ENCODE measurements at places on chromosomes 1 and 21.

DNA sequence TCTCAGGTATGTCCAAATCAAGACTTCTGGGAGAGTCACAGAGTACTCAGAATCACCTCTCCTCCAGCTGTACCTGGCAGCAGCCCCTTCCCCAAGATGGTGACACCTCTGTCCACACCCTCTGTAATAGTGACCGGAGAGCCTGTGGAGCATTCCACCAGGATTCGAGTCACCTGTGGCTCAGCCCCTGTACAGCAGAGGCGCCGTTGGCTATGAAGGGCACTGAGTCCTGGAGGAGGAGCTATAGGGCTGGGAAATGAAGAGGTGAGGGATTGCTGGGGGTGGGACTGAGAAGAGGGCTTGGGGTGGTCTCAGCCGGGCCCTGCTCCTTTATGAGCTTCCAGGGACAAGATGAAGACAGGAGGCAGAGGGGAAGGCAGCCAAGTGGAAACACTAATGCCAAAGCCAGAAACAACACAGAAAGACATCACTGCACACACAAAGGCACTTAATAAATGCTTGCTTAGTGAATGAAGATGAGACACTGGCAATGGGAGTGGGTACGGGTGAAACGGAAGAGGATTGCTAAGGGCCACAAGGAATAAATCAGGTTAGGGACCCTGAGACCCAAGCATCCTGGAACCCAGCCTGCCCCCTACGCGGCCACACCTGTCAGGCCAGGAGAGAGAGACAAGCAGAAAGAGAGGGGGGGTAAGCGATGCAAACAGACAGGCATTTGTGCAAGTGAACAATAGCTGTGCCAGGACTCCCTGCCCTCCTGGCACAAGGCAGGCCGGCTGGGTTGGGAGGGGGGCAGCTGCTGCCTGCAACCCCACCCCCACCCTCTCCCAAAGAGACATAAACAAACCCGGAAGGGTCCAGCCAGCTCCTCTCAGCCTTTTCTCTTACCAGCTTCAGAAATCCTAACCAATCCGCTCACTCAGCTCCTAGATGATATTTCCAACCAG, 3.9 kb downstream of the ARHGEF2 start:
- no peak for DNase-seq

DNA sequence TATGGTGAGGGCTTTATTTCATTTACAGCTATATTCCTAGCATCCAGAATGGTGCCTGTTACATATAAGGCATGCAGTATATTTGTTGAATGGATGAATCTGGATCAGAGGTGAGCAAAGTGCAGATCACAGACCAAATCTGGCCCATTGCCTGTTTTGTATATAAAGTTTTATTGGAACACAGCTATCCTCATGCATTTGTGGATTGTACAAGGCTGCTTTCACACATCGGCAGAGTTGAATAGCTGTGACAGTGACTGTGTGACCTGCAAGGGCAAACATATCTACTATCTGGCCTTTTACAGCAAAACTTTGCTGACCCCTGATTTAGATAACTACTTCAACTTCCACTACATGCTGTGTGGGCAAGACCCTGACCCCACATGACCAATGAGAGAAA, 54.0 kb upstream of the MRPS6 start:
- DNase-seq = no peak

DNA sequence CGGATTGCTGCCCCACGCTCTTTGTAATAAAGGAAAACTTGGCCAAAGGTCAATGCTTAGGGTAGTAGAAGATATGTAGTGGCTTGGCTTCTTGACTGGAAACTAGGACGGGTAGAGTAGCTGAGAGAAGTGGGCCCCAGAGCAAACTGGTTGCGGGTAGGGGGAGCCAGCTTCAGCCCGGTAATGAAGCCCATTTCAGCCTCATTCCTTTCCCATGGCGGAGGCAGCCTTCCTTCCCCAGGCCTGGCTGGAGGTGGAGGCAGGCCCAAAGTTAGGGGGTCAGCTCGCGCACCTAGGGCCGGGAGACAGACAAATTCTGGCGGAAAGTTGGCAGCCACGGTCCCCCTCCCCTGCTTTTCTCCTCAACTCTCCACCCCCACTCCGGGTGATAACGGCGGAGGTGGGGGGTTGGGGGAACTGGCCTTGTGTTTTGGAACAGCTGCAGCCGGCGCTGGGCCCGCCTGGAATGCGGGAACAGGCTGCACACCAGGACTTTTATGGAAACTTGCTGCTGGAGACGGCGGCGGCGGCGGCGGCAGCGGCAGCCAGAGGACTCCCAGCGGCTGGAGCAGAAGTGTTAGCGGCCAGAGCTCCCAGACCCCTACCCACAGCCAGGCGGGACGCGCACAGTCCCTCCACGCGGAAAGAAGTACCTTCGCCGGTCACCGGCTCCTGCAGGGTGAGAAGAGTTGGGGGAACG, at the start of gene NEXN:
NEXN (plus strand) TSS at position 544 of the 700 bp plus-strand sequence. CDS start 27,483 bp downstream, outside the sequence.
- no peak for DNase-seq

- no peak for DNase-seq
Observed at GRCh38 chr1:91278754-91279153, 125.9 kb downstream of the HFM1 start.

DNA sequence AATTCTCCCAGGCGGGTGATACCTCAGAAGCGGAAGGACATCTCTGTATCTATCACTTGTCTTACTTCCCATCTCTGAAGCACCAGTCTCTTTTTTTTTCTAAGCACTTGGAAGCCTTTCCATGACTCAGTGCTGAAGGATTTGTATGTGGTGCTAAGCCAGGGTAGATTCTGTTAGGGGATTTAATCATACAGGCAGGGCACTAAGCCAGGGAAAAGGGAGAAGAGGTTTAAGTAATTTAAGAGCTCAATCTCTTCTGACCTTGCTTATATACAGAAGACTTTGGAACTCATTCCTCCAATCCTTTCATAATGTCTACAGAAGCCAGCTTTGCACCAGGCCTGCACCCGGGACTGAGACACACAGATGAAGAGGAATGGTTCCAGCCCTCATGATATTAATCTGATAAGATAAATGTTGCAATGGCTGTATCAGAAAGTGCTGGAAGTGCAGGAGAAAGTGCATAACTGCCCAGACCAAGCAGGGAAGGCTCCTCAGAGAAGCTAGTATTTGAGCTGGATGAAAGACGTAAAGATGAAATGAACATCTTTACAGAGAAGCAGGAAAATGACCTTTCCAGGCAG, 11.0 kb downstream of the FAM163A start:
- no peak for DNase-seq

DNA sequence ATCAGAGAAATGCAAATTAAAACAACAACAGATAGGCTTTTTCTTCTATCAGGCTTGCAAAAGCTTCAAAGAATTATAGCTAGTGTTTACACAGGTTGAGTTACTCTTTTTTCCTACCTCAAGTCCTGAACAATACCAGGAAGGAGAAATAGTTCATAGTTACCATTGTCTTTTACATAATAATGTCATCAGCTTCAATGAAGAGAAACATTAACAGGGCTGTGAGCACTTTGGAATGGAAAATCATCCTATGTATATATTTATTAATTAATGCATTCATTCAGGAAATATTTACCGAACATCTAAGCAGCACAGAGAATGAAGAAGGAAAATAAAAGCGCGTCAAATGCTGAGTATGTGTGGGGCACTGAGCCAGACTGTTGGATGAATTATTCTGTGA, 197.3 kb downstream of the ZBTB18 start:
- DNase-seq = no peak

DNA sequence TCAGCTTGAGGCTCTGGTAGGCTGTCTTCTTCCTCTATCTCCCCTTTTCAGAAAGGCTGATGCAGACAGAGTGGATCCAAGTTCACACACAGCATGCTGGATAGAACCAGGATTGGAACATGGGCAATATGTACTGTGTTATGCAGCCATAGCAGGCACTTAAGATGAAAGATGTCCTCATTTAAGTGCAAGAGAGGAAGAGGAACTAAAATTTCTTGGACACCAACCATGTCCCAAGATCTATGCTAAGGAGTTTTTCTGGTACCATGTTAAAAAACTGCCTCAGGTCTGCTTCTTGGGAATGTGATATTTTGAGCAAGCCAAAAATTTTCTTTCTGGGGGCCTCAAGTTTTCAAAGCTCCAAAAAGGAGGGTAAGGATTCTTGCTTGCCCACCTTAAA, 1.2 kb downstream of the SDHB start:
- DNase-seq = no peak

DNA sequence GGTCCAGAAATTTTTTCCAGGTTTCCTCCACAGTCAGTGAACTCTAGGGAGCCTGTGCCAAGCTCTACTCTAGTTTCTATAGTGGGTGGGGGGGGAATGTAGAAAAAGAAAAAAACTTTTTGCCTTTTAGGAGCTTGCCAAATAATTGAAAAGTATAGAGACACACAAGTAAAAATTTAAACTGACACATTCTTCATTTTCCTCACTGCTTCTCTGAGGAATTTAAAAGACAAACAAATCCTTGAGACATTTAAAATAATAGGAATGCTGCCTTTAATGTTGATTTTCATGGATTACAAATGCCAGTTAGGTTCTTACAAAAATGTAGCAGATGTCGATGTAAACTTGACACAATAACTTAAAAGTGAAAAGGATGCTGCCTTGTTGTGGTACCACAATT, 241.9 kb downstream of the DNM3 start:
- no peak for DNase-seq

GRCh38 chr1:53625049-53625448, 113.9 kb downstream of the GLIS1 start:
- DNase-seq = no peak

- no peak for DNase-seq
Observed at GRCh38 chr1:211968200-211968834, 67.0 kb downstream of the INTS7 start.

- DNase-seq = no peak
Observed at GRCh38 chr1:183543619-183544204, 46.5 kb downstream of the NCF2 start.

DNA sequence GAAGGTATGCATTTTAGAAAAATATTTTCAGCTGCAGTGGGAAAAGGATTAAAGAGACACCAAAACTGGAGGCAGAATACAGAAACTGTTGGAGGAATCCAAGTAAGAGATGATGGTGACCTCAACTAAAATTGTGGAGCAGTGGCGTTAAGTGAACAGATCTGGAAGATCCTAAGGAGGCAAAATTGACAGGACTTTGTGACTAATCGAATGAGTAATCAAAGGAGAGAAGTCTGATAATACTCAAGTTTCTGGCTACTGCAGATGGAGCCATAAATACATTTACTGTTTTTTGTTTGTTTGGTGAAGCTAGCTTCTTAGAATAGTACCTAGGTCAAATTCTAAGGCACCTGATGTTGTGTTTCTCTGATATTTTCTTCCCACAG, 3.1 kb downstream of the CTBS start:
- no peak for DNase-seq

GRCh38 chr1:63261736-63262458, 60.5 kb upstream of the FOXD3 start:
- no peak for DNase-seq

DNA sequence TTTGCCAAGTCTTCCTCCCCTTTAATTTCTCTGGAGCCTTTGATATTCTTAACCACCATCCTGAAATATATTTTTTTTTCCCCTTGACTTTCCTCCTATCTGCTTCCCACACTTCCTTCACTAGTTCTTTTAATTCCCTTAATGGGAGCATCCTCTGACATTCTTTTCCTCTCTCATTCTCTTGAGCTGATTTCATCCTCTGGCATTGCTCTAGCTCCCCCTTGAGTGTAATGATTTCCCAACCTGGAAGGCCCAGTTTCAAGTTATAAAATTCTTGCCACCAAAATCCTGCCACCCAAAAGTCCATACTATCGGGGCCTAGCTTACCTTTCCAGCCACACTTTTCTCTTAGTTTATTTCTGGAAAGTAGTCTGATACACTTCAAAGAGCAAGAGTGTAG, 39.5 kb upstream of the UBE2U start:
- DNase-seq = no peak

DNA sequence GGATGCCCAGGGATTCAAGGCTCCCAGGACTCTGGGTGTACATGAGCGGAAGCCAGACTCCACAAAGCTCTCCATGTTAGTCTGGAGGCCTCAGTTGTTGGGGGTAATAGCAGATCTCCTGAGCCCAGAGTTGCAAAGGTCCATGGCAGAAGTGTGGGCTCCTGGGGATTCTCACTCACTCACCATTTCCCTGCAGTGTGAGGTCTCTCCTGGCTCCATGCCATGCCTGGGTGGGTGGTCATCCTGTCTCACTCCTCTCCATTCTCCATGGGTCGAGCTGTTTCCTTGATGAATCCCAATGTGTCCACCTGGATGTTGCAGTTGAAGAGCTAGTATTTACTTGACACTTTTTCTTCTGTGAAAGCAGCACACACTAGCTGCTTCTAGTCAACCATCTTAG, 156.8 kb upstream of the LRRC7 start:
- DNase-seq = no peak

- DNase-seq = no peak
Observed at GRCh38 chr21:38925923-38926322, 120.2 kb downstream of the ETS2 start.

DNA sequence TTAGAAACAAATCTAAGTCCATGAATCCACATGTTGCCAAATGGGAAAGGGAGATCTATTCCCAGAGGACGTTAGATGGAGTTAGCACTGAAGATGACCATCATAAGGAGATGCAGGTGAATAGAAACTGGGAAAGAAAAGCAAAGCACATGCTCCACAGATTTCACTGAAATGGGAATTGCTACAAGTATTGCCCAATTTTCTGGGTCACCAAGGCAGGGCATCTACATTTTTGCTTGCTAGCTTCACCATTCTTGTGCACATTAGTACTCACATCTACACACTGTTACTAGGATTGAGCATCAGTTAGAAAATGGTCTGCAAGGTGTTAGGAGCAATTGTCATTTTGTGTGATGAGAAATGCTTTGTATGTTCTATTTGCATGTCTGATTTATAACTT, 99.1 kb downstream of the JAK1 start:
- DNase-seq = no peak

DNA sequence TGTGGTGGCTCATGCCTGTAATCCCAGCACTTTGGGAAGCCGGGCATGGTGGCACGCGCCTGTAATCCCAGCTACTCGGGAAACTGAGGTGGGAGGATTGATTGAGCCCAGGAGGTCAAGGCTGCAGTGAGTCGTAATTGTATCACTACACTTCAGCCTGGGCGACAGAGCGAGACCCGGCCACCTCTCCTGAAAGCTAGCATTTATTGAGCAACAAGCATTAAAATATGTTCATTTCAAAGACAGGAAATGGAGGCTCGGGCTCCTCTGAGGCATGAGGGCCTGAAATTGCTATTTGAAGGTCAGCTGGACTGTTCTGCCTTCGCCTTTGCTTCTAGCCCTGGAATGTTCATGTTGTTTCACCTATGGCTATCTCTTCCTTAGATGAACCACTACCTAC, 34.5 kb downstream of the SPATA21 start:
- no peak for DNase-seq

GRCh38 chr1:9066945-9067807, 2.3 kb downstream of the SLC2A5 start:
- no peak for DNase-seq

DNA sequence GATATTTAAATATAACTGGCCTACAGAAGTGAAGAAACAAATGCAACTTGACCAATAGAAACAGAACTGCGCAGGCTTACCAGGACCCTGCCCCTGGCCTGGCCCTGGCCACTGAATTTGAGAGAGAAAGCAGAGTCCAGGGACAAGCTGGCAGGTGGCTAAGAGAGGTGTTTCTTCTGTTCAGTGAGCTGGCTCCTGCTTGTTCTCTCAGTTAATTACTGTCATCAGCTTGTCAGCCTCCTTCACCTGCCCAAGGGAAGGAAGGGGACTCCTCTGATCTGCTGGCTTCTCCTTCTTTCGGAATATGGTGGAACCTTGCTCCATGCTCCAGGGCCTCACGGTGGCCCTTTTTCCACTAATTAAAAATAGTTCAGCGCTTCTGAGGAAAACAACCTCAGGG, 388.4 kb downstream of the DISC1 start:
- no peak for DNase-seq

Data from T-helper 1 cell (primary cell).